ENCODE measurements at places on chromosomes 12 and 14.

DNA sequence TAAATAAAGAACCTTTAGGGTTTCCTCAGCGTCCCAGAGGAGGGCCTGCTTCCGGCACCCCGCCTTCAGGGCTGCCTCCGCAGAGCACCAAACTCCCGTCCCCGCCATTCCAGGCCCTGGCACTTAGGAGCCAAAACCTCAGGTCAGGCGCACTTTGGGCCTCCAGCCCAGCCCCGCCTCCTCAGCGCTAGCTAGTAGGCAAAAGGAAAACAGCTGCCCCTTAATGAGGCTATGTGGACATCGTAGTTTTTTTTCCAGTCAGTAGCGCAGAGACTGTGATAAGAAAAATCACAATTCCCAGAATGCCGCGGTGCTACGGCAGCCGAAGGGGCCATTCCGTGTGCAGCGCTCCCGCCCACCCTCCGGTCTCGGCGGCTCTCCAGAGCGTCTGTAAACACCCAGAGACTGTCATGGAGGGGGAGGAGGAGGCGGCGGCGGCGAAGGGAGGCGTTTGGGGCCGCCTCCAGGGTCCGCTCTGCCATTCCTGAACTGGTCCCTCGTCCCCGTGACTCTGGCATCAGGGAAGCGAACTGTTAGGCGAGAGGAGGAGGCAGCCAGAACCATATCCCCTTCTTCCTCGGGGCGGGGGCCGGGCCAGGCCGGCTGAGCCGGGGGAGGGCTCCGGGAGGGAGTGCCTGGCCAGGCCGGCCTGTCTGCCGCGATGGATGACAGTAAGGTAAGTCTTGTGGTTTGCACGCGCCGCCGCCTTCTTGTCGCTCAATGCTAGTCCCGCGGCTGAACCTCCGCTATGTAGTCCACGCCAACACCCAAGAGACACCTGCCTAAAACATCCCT is at the start of gene CREBL2:
Gene CREBL2 (plus strand): TSS at position 365 of the 795 bp plus-strand sequence. CDS start 297 bp downstream, at position 662.
- DNase-seq, result peak; percentile 93

DNA sequence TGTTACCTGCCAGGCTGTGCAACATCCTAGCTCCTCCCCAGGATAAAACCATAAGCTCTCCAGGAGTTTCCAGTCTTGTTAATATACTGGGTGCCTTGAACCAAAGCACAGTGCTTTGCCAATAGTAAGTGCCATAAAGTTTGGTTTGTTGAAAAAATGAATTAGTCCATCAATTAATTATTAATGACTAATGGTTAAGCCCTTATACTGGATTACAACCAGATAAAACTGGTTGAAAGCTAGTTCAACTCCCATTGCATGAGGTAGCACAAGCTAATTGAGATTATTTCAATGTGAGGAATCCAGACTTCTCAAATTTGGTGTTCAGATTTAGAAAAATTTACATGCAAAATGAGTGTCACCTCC is 1.6 kb upstream of the KRT3 start:
- no peak for DNase-seq

- DNase-seq, result no peak
These were observed 74.7 kb downstream of the APAF1 start for GRCh38 chr12:98719515-98720504.

DNA sequence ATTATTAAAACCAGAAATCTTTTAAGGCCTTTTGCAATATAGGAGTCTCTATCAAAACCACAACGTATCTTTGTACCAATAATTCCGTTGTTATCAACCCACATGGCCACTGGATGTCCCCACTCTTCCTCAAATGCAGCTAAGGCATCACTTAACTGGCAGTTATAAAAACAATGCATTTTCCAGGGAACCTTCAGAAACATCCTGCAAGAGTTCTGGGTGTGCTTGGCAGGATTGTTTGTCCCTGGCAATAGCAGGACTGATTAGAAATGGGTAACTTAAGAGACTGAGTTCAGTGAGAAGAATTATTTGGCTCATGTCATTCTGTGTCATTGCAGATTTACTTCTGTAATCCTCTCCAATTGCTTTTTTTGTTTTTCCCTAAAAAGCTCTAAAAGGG is 112.0 kb downstream of the SLC15A5 start:
- DNase-seq, result no peak

DNA sequence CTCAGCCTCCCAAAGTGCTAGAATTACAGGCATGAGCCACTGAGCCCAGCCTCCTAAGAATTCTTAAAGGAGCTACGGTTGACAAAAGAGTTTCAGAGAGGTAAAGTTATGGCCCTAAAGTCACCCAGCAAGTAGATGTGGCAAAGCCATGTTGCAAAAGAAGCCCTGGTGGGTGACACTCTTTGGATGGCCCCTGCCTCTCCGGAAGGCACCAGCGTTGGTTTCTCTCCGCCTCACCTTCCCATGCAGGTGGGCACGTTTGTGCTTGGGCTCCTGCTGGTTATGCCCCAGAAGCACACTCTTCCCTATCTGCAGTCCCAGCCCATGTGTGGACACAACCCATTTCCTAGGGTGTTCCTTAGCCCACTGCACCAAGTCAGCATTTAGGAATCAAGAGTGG is 9.5 kb upstream of the SERPINA3 start:
- DNase-seq, result no peak

DNA sequence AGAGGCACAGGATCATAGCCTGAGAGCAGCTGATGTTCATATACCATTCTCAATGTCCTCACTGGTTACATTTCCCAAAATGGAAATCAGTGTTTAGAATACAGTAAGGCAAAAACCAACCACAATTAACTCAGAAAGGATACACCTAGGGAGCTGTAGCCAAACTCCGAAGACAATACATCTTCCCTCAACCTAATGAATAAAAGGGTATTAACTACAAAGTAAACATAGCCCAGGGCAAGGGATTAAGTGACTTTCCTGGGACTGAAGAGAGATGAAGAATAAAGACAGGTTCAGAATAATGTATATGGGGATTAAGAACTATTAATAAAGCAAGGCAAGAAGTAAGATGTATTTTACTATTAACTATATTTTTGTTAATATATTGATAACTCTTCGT is 79.5 kb downstream of the RPS29 start:
- no peak for DNase-seq

- no peak for DNase-seq
These were observed 14.2 kb upstream of the SLC24A4 start for GRCh38 chr14:92308716-92309115.

- no peak for DNase-seq
These were observed 92.1 kb downstream of the BCL11B start for GRCh38 chr14:99179946-99180345.
